ENCODE measurements at places on chromosomes 4 and X.

DNA sequence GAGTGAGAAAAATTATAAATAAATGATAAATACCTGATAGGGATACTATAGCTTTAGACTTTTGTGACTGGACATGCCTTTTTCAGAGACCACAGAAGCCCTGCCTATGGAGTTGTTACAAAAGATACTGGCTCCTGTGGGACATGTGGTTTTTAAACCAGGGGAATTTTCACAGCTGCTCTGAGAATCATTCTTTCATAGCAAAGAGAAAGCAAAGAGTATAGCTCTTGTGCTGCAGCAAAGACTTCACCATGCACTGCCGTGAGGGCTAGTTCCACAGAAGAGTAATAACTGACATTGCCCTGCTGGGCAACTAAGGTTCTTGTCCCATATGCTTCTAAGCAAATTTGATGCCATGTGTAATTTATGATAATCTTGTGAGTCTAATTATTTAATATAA, 98.2 kb downstream of the MAPK10 start:
- DNase-seq, result no peak

DNA sequence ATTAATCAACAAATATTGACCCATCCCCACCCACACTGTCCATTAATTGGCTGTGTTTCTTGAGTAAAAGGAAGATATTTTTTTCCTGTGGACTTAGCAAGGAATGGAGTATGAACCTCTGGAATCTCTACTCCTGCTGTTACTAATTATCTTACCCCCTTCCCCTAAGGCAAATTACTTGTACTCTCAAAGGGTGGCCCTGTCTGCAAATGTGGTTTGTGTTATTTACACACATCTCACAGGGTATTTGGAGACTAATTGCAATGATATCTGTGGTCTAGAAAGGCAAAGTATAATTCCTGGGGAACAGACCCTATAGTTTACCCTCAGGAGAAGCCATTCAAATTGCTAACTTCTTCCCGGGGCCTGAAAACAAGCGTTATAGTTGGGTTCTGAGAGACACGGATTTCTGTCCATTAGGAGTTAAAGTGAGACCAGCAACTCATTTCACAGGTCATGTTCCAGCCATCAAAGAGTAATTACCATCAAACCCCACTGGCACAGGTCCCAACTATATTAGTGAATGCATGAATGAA, 133.0 kb upstream of the RASGEF1B start:
- no peak for DNase-seq

DNA sequence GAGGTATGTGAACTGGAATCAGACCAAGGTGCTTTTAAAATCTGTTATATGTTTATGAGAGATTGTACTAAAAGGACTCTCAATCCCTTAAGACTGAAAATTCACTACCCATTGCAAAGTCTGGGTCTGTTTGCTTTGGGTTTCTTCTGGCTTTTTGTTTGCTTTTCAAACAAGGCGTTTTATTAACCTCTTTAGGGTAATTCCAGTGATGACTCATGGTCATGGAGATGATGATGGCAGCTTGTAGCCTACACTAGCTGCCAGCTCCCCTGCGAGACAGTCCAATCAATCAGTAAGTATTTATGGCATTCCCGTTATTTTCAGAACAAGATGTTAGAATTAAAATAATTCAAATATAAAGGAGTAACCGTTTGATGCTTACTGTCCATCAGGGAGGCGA, 643.8 kb upstream of the FTHL17 start:
- DNase-seq, result no peak

GRCh38 chr4:95288552-95288951, 260.2 kb downstream of the UNC5C start:
- DNase-seq, result no peak

DNA sequence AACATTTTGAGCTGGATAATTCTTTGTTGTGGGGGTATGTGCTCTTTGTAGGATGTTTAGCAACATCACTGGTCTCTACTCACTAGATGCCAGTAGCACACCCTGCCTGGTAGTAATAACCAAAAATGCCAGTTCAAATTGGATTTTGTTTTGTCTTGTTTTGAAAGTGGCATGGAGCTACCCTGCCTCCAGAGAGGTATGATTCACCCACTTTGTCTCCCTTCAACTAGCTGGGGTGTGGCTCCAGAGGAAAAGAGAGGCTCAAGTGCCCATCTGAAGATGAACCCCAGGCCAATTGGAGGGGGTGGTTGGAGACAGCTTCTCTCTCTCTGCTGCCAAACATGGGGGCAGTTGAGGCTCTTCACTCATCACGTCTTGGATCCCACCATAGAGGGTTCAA, 34.5 kb downstream of the NIPAL1 start:
- DNase-seq, result no peak

- DNase-seq, result no peak
Measured at GRCh38 chrX:43703211-43703791, 47.2 kb downstream of the MAOA start.

DNA sequence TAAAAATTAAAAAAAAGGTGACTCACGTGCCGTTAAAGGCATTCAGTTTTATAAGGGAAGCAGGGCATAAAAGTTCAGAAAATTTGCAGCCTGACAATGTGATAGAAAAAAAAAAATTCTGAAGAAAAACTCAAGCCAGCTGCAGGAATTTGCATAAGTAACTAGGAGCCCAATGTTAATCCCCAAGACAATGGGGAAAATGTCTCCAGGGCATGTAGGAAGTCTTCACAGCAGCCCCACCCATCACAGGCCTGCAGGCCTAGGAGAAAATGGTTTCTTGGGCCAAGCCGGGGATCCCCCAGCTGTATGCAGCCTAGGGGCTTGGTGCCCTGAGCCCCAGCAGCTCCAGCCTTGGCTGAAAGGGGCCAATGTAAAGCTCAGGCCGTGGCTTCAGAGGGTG, 31.2 kb downstream of the CHM start:
- DNase-seq, result no peak

- DNase-seq, result no peak
Measured at GRCh38 chr4:14176613-14177012, 549.1 kb upstream of the BOD1L1 start.

DNA sequence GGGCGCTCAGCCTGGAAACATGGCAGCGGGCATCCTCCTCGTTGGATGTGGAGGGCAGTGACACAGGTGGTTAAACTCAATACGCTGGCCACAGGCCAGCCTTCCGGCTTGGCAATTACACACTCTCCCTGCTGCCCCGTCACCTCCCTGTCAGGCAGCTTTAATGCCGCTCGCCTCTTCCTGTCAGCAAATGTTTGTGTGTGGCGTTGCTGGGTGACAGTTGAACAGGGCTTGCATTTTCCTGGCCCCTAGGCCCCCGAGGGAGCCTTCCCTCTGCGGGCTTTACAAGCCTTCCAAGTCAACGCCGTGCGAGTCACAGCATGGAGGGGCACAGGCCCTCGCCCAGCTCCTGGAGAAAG, 620.0 kb downstream of the BCOR start:
- DNase-seq, result peak; percentile 79

GRCh38 chr4:5660185-5660584, 48.2 kb downstream of the EVC2 start:
- DNase-seq, result no peak

GRCh38 chr4:184163813-184164212, 53.9 kb downstream of the ENPP6 start:
- DNase-seq, result peak; percentile 75

DNA sequence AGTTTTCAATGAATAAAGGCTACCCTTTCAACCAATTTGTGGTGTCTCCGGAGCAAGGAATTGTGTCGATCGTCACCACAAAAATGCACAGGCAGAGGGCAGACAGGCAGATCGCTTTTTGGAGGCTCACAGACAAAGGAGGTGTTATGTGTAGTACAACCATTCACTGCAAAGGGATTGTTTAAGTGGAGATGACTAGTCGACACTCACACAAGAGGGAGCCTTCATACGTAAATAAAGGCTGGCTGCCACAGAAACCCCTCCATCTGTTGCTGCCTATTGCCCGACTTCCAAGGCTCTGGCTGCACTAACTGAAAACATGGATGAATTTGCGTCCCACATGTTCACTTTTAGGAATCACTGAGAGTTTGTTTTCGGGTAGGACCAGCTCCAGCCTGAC, 281.1 kb downstream of the NKX6-1 start:
- no peak for DNase-seq

GRCh38 chr4:87545052-87545451, 15.9 kb upstream of the SPARCL1 start:
- no peak for DNase-seq

- peak; percentile 18 for DNase-seq
Measured at GRCh38 chr4:105551965-105552746, at the start of gene ARHGEF38. Gene ARHGEF38, plus strand, starts transcription at chr4:105552620. Its CDS starts 146 bp downstream, at chr4:105552766.

- no peak for DNase-seq
Measured at GRCh38 chr4:4859799-4860599, 534 bp downstream of the MSX1 start.

- no peak for DNase-seq
Measured at GRCh38 chr4:107737450-107737849, 17.4 kb upstream of the PAPSS1 start.

DNA sequence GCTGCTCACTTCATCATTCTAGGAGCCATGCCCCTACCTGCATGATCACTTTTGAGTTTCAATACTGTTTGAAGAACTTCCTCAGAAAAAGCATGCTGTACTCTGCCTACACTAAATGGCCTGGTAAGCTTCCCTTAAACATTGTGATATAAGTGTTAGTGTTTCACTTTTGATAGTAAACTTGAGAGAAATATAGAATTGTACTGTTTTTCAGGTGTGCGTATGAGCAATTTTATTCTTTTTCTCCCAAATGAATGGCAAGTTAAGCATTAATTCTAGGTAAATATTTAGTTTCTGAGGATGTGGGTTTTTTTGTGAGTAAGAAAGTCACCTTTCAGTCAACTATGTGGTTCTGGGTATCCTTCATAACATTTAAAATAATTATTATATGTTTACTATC, 484.5 kb downstream of the IL15 start:
- DNase-seq, result no peak

DNA sequence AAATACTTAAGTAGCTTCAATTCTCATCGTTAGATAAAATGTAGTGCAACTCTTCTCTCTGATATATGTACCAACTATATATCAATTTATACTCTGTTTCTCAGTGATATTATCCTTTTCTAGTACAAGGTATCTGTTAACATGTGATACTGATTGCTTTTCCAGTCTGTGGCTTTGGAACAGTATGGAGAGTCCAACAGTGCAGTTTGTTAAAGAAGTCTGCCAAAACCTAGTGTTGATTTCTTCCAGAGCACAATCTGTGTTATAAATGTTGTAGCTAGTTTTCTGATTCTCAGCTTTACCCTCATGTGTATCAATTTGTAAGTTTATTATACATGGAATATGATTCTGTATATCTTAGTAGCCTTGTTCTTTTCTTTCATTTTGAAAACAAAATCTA, 465.0 kb downstream of the IL15 start:
- DNase-seq, result no peak

DNA sequence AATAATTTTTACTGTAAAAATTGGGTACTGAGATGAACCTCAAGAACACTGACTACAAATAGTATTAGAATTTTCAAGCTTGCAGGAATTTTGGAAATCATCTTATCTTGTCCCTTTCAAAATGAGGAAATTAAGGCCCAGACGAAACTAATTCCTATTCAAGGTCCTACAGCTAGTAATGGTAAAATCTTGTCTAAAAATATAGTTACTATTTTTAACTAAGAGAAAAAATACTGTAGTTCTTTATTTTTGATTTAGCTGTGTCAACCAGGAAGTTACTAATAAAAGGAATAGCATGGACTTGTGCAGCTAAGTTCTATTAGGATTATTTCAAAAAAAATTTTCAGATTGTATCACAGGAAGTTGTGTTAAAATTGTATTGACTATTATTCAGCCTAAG, 12.7 kb downstream of the PRIMPOL start:
- DNase-seq, result no peak

- DNase-seq, result no peak
Measured at GRCh38 chr4:20493761-20494353, 206.4 kb upstream of the PACRGL start.

- no peak for DNase-seq
Measured at GRCh38 chr4:153785910-153786721, 2.8 kb downstream of the SFRP2 start.

DNA sequence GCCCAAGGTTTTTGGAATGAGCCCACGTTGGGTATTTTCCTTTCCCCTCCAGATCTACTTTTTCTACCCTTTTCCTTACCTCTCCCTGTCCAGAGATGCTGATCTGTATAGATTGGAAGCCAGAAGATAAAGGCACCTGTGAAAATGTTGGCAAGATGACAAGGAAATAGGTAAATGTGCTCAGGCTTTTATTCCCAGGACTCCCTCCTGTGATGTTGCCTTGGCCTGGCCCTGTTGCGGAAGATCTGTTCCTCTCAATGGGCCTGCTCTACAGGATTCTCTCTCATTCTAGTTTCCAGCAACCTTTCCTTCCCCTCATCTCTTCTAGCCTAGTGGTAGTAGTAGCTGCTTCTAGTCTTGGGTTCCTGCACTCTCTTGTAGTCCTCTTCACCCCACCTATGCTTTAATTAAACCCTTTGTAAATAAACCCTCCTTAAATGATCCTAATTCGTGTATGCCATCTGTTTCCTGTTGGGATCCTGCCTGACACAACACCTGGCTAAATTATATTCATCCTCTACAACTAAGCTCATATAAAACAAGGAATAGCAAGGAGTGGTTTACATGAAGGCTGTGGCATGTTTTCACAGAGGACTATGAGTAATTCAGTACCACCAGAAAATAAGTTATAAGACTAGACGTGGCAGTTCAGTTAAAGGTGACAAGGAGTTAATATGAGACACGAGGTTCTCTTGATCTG, 95.7 kb upstream of the MAOA start:
- DNase-seq, result no peak

DNA sequence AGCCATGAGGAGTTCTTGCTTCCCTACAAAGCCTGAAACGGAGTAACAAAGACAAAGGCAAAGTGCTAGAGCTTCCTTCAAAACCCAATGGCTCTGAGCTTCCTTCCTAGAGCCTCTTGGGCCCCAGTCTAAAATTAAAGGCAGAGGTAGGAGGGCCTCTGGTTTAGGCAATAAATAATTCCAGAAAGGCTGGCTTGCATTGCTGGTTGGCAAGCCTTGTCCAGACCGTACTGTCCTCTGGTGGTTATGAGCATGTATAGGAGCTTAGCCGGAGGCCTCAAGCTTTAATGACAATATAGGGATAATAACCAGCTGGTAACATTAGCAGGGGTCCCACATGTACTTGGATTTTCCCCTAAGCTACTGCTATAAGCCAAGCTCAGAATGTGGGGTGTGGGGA, 237.3 kb downstream of the AR start:
- DNase-seq, result no peak

GRCh38 chrX:6120329-6120728, 108.3 kb downstream of the NLGN4X start:
- no peak for DNase-seq

DNA sequence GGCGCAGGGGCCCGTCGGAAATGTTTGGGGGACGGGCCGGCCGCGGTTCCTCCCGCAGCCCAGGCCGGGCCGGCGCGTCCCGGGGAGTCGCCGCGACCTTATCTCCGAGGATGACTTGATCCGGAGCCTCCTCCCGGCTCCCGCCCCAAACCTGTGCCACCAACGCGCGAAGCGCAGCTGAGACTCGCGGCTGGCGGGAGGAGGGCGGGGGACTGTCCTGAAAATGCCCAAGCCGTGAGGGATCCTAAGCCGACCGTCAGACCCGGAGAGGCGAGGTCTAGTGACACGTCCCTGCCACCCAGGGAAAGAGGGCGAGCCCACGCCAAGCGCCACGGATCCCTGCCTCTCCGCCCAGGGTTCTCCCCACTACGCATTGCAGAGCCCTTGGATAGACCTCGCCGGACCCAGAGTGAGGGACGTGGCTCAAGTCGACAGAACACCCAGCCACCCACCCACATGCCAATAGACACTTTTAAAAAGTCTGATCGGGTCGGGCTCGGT, 26.9 kb downstream of the UTP14A start:
- DNase-seq, result peak; percentile 76
